ENCODE measurements at places on chromosomes 7 and 10.

DNA sequence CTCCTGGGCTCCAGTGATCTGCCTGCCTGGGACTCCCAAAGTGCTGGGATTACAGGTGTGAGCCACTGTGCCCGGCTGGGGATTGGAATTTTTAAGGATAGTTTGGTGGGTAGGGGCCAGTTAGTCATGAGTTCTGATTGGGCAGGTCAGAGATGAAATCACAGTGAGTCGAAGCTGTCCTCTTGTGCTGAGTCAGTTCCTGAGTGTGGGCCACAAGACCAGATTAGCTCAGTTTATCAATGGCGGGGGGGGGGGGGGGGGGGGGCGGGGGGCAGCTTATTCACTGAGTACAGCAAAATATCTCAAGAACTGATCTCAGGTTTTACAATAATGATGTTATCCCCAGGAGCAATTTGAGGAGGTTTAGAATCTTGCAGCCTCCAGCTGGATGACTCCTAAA lies 11.6 kb upstream of the ERCC6 start:
- DNase-seq: no peak

- DNase-seq: no peak
Measured at GRCh38 chr10:69797959-69798358, 3.7 kb upstream of the COL13A1 start.

GRCh38 chr7:146805082-146805481 lies 688.5 kb downstream of the CNTNAP2 start:
- DNase-seq: no peak

GRCh38 chr10:88944813-88945212 lies 7.8 kb downstream of the ACTA2 start:
- no peak for DNase-seq

DNA sequence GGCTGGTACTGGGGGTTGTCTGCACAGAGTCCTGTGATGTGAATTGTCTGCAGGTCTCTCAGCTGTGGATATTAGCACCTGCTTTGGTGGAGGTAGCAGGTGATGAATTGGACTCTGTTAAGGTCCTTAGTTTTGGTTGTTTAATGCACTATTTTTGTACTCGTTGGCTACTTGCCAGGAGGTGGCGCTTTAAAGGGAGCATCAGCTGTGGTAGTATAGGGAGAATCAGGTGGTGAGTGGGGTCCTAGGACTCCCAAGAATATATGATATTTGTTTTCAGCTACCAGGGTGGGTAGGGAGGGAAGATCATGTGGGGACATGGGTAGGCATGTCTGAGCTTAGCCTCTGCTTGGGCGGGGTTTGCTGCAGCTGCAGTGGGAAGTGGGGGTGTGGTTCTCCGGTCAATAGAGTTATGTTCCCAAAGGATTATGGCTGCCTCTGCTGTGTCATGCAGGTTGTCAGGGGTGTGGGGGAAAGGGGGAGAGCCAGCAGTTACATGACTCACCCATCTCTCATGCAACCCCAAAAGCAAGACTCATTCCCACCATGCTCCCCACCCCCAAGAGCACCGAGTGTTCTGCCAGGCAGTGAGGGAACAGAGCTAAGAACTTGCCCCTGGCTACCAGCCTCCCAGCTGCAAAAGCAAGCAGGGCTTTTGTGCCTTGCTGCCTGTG lies 53.7 kb upstream of the ZNF273 start:
- no peak for DNase-seq

DNA sequence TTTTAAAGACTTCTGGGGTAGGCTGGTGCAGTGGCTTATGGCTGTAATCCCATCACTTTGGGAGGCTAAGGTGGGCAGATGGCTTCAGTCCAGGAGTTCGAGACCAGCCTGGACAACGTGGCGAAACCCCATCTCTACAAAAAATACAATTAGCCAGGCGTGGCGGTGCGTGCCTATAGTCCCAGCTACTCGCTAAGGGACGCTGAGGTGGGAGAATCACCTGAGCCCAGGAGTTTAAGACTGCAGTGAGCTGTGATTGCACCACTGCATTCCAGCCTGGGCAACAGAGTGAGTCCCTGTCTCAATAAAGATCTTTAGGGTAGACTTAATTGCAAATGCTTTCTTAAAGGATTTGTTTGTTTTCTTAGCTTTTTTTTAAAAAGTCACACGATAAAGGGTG lies 29.3 kb downstream of the PTPN12 start:
- no peak for DNase-seq

DNA sequence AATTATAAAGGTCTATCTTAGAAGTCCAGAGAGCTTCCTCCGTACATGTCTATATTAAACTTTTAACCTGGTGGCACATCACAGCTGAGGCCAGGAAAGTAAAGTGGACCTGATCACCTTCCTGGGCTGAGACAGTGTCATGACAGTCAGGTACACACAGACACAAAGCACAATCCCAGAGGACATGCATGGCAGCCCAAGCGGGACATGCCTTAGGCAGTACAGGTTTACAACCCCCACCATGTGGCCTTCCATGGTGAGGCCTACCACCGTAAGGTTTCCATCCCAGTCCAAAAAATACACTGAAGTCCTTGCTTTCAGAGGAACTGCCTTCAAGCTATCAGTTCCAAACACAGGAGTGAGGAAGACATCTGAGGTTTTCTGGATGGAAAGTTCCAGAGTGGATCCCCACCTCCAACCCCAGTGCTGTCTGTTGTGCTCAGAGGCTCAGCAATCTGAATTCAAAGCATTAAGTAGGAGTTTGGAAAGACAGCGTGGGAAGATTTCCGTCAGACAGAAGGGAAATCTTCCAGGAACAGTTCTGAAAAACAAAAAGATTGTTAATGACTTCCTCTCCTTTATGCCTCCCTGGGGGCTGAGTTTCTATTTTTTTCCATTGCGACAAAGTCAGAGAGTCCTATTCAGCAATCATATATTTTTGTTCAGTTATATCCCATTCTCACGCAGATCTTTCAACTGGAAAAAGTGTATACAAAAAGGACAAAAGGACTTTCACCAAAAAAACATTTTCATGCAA lies 20.1 kb downstream of the IFIT3 start:
- no peak for DNase-seq

DNA sequence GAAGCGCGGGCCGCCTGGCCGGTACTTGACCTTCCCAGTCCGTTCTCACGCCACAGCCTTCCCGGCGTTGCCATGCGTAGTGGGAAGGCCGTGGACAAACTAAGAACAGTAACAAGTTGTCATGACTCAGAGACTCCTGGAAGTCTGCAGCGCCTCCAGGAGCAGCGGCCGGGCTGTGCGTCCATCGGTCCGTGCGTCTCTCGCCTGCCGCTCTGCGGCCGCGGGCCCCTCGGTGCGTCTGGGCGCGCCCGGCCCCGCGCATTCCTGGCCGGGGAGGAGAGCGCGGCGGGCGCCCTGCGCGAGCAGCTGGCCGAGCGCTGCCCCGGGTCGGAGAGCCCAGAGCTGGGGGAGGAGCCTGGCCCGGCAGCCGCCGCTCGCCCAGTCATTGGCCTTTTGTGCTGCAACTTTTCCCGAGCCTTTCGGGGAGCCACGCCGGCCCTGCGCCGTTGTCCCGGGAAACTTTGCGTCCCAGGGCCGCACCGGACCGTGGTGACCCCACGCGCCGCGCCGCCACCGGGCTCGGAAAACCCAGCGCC lies 123.7 kb downstream of the TACC2 start:
- DNase-seq: no peak

GRCh38 chr7:106370542-106370941 lies 85.8 kb upstream of the NAMPT start:
- DNase-seq: no peak

DNA sequence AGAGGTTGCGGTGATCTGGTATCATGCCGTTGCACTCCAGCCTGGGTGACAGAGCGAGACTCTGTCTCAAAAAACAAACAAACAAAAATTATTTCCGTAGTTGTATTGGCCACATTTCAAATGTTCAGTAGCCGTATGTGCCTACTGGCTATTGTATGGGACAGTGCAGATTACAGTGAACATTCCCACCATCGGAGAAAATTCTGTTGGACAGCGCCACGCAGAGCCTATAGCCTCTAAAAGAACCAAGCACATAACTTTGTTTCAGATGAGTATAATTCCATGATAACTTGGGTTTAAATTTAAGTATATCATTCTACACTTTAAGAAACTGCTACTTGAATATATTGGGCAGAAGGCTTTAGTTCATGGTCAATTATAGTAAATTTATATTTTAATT lies 5.4 kb downstream of the TMEM178B start:
- no peak for DNase-seq

- no peak for DNase-seq
Measured at GRCh38 chr7:130350945-130351790, 6.6 kb downstream of the CPA5 start.

DNA sequence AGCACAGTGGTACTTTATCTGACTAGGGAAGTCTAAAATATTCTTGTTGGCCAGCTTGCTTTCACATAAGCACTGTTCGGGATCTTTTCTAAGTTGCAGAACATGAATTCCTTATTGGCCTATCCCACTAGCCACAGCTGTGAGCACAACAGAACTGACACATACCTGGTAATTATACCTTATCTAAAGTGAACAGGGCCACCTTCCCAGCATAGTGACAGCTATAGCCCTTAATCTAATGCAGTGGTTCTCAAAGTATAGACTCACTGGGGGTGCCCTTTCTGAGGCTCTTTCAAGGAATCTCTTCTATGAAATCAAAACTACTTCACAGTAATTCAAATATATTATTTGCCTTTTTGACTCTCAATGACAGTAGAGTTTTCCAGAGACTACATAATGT lies 184.7 kb upstream of the KAT6B start:
- no peak for DNase-seq

GRCh38 chr7:106793015-106793975 lies 71.8 kb upstream of the PIK3CG start:
- no peak for DNase-seq

GRCh38 chr10:44116474-44116873 lies 268.4 kb downstream of the CXCL12 start:
- DNase-seq: no peak

DNA sequence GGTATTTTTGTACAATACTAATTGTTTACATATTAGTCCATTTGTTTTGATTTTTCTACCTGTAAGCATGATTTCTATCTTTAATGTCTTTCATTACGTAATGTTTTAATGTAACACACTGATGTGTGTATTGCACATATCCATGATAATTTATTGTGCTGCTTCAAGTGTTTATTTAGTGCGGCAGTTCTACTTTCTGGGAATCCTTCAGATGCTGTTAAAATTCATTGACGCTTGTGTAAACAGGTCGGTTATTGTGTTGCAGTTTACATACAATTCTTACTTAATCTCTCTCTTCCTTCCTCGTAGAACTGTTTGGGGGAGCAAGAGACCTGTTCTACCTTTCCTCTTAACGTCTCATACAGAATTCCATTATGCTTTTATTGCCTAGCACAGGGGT lies 6.9 kb downstream of the TMEM60 start:
- no peak for DNase-seq

DNA sequence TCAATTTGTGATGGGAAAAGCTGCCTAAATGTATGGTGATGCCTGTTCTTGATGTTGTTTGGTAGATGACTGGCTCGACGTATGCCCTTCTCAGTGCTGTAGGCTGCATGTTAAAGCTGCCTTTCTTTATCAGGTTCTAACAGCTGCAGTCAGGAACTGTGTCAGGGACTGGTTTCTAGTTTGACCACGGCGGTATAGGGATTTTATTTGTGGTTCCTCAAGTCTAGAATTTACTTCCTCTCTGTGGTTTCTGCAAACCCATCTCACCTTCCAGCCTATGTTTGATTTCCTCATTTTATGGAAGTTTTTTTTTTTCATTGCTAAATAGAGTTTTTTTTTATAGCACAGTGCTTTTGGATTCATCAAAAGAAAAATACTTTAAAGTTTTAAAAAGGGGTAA lies 26.5 kb downstream of the LMTK2 start:
- peak; percentile 12 for DNase-seq

GRCh38 chr10:44024356-44025116 lies 360.4 kb downstream of the CXCL12 start:
- DNase-seq: no peak

GRCh38 chr7:111530356-111530668 lies 32.0 kb downstream of the IMMP2L start:
- no peak for DNase-seq

GRCh38 chr7:40793132-40793531 lies 658.3 kb downstream of the SUGCT start:
- no peak for DNase-seq

- no peak for DNase-seq
Measured at GRCh38 chr10:60170250-60170649, 219.4 kb downstream of the ANK3 start.

DNA sequence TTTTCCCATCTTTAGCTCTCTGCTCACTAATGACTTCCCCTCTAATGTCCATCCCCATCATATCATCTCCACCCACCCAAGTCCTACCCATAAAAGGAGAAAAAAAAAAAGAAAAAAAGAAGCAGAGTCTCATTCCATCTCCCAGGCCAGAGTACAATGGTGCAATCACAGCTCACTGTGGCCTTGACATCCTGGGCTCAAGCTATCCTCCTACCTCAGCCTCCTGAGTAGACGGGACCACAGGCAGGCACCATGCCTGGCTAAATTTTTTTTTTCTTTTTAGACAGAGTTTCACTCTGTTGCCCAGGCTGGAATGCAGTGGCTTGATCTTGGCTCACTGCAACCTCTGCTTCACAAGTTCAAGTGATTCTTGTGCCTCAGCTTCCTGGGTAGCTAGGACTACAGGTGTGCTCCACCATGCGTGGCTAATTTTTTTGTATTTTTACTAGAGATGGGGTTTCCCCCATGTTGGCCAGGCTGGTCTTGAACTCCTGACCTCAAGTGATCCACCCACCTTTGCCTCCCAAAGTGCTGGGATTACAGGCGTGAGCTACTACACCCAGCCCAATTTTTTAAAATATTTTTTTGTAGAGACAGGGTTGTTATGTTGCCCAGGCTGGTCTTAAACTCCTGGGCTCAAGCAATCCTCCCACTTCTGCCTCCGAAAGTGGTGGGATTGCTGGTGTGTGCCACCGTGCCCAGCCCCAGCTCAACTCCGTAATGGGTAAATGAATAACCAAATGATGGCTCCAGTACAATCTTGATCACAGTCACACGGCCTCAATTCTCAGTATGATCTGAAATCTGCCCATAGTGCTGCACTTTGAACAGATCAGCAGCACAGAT lies 24.6 kb upstream of the SGMS1 start:
- DNase-seq: no peak

DNA sequence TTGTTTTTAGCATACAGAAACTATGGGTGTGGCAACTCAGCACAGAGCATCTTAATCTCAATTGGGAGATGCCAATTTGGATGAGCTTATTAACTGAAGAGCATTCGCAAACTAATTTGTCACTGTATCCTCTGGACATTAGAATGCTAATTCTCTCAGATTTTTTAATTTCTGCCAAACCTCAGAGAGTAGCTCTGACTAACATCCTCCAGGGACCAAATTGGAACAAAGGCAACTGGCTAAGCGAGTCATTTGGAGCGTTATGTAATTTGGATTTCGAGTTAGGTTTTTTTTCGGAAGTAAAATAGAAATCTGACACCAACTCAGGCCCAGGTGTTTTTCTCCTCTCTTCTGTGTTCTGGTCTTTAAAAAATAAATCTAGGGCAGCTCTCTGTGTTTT lies 201.9 kb downstream of the BMPER start:
- DNase-seq: no peak

- no peak for DNase-seq
Measured at GRCh38 chr7:3234851-3235250, 66.2 kb upstream of the SDK1 start.

- no peak for DNase-seq
Measured at GRCh38 chr10:119153041-119153440, 12.5 kb downstream of the SFXN4 start.

Data from T-cell (primary cell).